ENCODE measurements at places on chromosomes 5 and 9.

GRCh38 chr9:13487498-13487897 is 208.0 kb upstream of the MPDZ start:
- DNase-seq: no peak

DNA sequence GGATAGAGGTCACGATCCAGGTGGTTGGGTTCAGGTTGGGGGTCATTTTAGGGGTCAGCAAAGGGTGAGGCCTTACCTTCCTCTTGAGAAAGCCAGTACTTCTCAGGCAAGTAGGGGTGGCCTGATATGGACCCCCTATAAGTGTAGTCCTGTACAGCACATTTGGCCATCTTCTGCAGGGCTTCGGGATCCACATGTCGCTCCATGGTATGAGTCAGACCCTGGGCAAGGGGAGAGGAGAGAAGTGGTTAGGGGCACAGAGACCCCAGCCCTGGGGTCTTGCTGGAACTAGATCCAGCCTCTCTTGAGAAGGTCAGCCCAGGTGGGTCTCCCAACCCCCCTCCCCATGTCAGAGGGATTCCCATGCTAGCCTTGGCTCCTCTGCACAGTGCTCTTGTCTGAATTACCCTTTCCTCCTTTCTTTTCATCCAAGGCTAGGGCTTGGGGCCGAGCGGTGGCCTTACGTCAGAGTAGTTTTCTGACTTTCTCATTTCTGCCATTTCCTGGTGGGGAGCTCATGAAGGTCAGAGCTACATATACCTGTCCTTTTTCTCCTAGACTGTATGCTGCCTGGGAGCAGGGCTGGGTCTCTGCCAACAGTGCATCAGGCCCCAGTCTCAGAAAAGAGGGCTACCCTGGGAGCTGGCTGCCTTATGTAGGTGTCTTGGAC is 9.0 kb upstream of the MYORG start:
- no peak for DNase-seq

DNA sequence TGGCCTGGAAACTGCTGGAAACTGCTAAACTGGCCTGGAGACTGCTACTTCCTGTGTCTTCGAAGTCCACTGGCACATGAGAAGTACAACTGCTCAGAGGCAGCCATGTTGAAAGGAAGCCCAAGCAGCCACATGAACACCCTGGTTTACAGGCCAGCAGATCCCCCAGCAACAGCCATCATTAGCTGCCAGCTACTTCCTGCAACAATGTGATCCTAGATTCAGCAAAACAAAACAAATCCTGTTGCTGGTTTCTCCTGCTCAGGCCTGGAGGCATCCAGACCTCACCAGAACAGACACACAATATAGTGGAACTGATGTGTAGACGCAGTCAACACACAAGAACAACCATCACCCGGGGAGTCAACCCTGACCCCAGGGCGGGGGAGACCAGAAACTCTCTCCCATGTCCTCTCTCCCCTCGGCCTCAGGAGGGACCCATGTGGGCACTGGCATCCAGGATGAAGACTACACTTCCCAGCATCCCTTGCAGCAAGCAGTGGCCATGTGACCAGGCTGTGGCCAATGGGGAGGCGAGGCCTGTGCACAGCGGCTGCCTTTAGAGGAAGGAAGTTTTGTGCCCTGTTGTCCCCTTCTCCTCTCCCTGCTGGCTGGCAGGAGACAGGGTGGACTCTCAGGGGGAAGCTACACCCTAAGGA is 9.2 kb upstream of the LCN15 start:
- peak; percentile 27 for DNase-seq

- no peak for DNase-seq
Measured at GRCh38 chr5:56460195-56460546, 227.0 kb upstream of the ANKRD55 start.

- no peak for DNase-seq
Measured at GRCh38 chr9:121354762-121355161, 15.3 kb downstream of the STOM start.

DNA sequence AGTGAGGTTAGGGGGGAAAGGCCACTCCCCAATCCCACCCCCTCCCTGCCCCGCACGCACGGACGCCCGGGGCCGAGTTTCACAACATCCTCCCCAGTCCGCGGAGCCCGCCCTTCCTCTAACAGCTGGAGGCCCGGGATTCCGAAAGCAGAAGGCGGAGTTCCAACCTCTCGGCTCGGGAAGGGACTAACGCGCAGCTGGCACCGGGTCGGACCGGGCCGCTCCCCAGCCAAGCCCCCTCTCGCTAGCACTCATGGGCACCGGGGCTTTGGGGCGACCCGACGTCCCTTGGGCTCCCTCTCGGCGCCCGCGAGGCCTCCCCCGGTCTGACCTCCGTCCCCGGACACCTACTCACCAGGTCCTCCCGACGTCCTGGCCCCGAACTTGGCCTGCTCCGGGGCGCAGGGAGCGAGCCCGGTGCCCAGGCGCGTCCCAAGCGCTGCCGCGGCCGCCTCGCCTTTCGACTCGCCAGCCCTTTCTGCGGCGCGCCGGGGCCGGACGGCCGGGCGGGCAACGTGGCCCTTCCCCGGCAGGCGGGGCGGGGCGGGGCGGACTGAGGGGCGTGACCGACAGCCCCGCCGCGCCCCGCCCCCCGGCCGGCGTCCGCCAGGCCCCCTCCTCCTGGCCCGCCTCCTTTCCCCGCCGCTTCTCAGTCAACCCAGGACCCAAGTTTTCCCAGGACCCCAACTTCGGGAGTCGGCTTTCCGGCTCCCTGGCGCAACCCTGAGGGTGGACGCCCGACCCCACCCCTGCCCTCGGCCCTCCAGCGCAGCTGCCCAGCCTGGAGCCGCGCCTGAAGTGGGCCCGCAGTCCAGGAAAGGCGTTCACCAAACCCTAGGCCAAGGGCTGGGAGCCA is at the start of gene MGAT1:
Gene MGAT1, minus strand, starts transcription at position 482 of the 856 bp plus-strand sequence. CDS start 9,835 bp downstream, outside the sequence.
- peak; percentile 93 for DNase-seq

DNA sequence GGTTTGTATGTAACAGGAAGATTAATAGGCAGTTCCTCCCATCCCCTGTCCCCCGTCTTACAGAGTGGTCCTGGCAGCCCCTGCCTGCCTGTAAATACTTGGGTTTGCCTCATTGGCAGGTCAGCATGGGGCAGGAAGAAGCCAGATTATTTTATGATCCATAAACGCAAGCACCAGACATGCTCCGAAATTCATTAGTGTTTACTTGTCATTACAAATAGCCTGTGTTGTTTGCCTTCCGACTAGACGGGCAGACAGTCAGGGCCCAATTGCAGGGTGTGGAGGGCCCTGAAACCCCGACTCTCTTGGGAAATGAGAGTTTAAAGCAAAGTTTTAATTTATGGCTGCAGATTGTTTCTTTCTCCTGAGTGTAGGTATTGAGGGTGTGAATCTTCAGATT is 97.2 kb downstream of the RALGPS1 start:
- no peak for DNase-seq

DNA sequence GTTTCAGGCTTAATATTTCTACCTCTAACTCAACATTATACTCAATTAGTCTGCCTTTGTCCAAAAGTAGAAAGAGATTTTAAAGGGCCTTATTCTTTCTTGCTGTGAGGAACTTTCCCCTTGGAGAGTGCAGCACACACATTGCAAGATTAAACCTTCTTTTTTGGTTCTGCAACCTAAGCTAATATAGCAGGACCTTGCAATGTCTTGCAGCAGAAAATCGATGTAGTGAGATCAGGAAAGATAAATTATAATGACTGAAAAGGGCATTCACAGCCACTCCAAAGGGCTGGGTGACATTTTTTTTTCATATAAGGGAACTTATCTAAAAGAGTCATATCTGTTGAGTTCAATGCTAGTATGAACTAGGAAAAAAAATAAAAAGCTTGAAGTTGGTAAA is 422.7 kb upstream of the ADAMTS16 start:
- DNase-seq: no peak

GRCh38 chr5:97547999-97548738 is 365.1 kb upstream of the RIOK2 start:
- DNase-seq: no peak

- no peak for DNase-seq
Measured at GRCh38 chr9:76697081-76697480, 67.2 kb upstream of the PCA3 start.

GRCh38 chr5:173624282-173624681 is 7.8 kb upstream of the BOD1 start:
- no peak for DNase-seq

DNA sequence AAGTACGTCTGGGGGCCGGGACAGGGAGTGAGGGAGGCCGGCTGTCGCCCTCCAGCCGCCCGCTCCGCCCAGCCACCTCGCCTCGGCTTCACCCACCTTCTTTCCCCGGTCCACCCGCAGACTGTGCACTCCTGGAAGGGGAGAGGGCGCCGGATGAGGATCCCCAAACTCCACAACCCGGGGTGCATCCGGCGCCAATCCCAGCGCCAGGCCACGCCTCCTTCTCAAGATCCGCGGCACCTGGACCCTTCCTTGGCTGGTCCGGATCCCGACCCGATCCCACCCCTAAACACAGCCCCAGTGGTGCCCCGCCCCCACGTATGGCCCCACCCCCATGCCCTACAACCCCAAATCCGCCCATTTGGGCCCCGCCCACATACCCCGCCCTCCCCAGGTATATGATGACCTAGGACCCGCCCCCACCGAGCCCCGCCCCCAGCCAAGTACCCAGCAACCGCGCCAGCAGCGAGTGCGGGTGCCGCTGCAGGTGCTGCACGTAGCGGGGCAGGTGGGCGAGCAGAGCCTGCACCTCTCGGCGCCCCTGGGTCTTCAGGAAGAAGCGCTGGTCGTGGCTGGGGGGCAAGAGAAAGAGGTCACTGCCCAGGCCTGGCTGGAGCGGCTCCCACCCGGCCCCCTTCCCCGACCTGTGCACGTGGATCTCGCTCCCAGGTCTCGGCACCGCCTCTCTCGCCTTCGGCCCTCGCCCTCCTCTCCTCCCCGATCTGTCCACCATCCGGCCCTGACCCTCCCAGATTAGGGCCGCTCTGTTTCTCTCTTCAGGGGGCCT is 3.2 kb downstream of the PIP5KL1 start:
- DNase-seq: no peak

GRCh38 chr5:120252839-120253238 is 211.3 kb upstream of the PRR16 start:
- no peak for DNase-seq

DNA sequence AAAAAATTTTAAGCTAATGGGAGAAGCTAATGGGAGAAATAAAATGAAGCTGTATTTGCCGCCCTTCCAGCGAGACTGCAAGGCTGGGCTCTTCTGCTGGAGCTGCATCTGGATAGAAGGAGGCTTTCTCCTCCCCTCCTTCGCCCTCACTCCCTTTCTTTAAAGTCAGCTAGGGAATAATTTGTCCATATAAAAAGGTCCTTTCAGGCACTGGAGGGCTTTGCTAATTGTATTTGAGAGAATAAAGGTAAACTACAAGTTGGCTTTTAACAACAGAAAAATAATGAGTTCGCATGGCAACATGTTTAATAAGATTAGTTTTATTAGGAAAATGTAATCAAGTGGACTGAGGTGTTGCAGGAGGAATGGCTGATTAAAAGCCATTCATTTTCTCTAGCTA is 41.3 kb downstream of the NPR3 start:
- no peak for DNase-seq

DNA sequence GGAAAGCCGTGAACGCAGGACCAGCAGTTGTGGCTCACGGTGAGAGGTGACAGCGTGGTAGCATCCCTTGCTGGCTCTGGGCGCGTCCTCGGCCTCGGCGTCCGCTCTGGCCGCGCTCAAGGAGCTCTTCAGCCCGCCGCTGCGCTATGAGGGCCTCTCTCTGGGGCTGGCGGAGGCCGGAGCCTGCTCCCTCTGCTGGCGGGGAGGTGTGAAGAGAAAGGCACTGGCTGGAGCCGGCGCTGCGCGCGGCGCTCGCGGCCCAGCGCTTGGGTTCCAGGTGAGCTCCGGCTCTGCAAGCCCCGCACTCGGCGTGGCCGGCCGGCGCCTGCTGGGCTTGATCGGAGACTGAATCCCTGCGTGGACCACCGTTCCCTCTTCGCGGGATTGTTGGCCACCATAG is 705.6 kb downstream of the SEMA5A start:
- DNase-seq: no peak

- DNase-seq: peak; percentile 6
Measured at GRCh38 chr5:124040799-124041198, 528.8 kb downstream of the CSNK1G3 start.

GRCh38 chr5:144206141-144206540 is 35.5 kb downstream of the KCTD16 start:
- DNase-seq: no peak

DNA sequence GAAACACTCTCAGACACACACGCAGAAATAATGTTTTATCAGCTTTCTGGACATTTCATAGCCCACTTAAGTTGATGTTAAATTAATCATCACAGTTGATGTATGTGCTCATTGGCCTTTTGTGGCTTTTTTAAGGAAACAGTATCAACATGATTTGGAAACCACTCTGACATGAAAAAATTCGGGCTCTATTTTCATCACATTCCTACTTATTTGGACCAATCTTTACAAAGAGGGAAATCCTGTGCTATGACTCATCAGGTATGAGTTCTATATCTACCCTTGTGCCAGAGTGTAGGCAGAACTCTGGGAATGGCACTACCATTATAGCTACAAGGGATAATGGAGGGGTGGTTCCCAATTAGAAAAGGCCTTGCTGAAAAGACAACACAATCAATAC is 388.4 kb upstream of the PTGER4 start:
- DNase-seq: no peak

GRCh38 chr9:68726489-68726888 is 21.4 kb downstream of the PIP5K1B start:
- DNase-seq: no peak

GRCh38 chr9:135256581-135257354 is 169.3 kb downstream of the OLFM1 start:
- DNase-seq: no peak

DNA sequence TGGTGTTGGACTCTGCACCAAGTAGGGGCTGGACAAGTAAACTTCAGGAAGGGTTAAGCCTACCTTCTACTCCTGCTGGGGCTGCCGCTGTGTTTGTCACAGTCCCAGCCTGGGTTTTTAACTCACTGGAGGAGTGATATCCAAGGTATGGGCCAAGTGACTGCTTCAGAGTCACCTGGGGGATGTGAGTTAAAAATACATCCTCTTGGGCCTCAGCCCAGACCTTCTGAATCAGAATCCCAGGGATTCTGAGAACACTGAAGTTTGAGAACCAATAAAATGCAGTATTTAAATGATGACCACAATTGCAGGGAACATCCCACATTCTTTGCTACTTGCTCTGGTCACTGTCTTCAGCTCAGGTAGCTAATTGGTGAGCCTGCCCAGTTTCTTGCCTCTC is 95.1 kb upstream of the DNAH5 start:
- DNase-seq: no peak

DNA sequence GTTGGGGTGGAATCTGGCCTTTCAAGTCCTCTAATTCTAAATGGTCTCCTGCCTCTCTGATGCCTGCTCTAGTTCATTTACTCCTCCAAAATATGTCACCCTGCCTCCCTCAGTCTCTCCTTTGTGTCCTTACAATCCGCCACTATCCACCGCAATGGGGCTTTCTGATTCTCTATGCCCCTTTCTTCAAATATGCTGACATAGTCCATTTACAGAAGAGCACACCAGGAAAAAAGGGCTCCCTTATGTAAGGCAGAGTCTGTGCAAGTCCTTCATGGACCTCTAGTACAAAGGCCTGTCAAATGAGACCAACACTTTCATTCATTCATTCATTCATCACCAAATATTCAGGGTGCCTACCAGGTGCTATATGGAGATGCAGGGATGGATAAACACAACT is 2.0 kb upstream of the ASTN2 start:
- DNase-seq: no peak

GRCh38 chr9:32463500-32464293 is 62.3 kb downstream of the RIGI start:
- no peak for DNase-seq
